ENCODE measurements at places on chromosomes 1 and 21.

- DNase-seq, result no peak
Measured at GRCh38 chr1:46940307-46940706, 969 bp downstream of the CYP4A11 start.

GRCh38 chr1:104795931-104796330 lies 1046.2 kb downstream of the AMY1C start:
- no peak for DNase-seq

DNA sequence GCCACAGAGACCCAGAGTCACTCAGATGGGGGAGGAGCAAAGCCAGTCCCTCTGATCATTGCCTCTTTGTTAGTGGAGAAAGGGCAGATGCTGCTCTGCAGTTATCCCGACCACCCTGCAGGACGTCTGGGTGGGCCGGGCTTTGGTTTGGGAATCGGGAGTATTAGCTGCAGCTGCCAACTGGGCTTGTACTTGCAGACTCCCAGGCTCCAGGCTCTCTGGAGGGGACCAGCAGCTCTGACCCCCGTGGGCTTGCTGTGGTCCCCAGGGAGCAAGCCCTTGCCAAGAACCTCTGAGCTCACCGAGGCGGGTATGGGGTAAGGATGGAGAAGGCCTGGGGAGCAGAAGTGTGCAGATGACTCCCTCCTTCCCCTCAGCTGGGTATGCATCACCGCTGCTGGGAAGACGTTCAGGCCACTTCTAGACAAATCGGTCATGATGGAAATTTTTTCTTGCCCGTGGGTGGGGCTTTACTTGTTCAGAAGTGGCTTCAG lies 21.6 kb downstream of the MAPKAPK2 start:
- no peak for DNase-seq

- DNase-seq, result no peak
Measured at GRCh38 chr1:55524006-55524405, 308.8 kb upstream of the USP24 start.

GRCh38 chr1:228066891-228067654 lies 15.4 kb upstream of the ARF1 start:
- no peak for DNase-seq

GRCh38 chr1:225572422-225572821 lies 80.5 kb downstream of the ENAH start:
- no peak for DNase-seq

DNA sequence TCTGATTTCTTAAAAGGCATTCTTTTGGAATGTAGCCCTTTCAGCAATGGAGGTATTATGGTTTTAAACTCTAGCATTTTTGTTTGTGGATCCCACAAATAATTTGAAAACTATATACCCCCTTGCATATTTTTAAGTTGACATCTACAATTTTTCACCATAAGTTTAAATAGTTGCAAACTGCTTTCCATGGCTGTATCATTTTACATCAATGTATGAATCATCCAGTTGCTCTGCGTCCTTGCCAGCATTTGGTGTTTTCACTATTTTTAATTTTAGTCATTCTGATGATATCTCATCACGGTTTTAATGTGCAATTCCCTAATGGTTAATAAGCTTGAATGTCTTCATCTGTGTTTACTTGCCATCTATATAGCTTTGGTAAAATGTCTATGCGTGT lies 20.7 kb downstream of the DIPK1A start:
- no peak for DNase-seq

GRCh38 chr1:226981386-226981817 lies 41.3 kb downstream of the COQ8A start:
- no peak for DNase-seq

- DNase-seq, result peak; percentile 22
Measured at GRCh38 chr1:116311756-116312680, 61.0 kb upstream of the ATP1A1 start.

DNA sequence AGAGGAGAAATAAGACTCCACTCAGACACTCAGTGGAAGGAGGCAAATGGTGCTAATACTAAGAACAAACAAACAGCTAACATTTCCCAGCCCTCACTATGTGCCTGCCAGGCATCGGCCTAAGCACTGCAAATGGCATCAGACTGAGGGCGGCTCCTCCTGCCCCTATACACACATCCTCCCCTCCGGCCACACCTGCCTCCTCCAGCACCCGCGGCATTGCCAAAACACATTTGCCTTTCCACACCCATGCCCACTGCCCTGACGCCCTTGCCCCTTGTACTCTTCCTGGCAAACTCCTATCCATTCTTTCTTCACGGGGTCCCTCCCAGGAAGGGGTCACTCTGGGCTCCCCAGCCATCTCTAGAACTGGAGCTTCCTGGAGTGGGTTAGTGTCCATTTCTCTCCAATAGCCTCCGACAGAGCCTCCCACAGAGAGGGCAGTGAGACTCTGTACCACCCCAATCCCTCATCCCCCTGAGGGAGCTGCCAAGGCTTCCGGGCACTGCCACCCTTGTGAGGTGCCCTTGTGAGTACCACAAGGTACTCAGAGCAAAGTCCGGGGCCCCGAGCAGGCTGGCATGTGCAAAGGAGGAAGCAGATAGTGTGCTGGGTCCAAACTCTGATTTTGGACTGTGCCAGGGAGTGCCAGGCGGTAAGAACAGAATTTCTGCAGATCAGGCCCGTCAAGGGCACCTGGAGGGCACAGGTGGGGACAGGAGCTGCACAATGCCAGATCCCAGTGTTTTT lies 959 bp downstream of the AKR7A3 start:
- DNase-seq, result peak; percentile 40

DNA sequence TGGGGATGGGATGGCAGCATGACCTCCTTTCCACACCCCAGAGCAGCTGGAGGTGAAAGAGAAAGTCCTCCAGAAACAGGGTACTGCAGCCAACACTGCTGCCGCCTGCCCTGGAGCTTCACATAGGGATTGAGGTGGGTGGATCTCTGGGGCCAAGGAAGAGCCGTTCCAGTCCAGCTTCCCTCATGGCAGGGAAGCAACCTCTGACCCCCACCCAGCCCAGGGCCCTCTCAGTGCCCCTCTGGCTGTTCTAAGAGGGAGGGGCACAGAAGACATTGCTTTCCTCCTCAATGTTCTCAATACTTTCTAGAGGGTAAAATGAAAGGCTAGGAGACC lies 5.7 kb downstream of the KIF21B start:
- DNase-seq, result no peak

GRCh38 chr1:226624526-226624925 lies 76.0 kb downstream of the STUM start:
- DNase-seq, result no peak

GRCh38 chr1:89465201-89465600 lies 59.4 kb upstream of the LRRC8B start:
- DNase-seq, result no peak

- DNase-seq, result no peak
Measured at GRCh38 chr1:100265562-100265930, 470 bp upstream of the RTCA start.

DNA sequence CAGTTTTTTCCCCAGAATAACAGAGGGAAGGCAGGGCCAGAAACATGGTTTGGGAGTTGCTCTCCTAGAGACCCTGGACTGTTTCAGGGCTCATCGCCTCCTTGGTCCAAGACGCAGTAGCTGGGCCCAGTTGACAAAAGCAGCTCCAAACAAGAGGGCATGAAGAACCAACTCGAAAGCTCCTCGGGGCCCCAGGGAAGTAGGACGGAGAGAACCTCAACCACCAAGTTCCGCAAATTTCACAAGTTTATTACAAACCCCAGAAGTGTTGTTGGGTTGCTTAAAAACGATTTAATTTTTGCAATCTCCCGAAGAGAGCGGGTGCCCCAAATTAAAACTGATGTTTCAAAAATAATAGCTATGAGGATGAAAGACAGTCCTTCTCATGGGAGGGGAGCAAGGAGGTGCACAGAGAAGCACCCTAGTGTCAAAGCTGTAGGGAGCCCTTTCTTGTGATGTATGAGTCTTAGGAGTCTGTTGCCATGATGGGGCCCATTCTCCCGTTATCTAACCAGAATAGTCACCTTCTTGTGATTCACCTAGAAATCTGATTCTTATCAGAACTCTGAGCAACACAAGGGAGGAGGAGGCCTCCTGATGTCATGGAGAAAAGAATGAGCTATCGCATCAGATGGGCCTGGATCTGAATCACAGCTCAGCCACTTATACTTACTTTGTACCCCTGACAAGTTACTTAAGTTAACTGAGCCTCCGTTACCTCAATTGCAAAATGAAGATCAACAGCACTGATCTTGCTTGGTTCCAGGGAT lies 165.7 kb upstream of the IRF2BP2 start:
- no peak for DNase-seq

GRCh38 chr1:17834561-17835100 lies 79.5 kb downstream of the ACTL8 start:
- DNase-seq, result no peak

DNA sequence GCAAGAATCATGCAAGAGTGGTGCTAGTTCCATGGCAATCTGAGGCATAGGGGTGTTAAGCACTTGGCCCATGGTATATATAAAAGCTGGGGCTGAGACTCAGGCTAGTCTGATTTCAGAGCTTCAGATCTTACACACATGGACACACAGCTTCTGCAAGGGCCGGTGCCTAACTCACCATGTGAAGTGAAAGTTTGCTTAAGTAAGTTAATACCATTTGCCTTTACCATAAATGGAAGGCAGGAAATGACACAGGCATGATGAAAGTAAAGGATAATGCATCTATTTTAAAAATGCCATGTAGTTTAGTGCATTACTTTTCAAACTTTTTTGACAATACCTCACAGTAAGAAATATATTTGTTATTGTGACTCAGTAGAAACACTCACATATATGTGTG lies 122.6 kb downstream of the KCNJ6 start:
- DNase-seq, result no peak

- no peak for DNase-seq
Measured at GRCh38 chr1:195054217-195054687, 1554.0 kb downstream of the KCNT2 start.

DNA sequence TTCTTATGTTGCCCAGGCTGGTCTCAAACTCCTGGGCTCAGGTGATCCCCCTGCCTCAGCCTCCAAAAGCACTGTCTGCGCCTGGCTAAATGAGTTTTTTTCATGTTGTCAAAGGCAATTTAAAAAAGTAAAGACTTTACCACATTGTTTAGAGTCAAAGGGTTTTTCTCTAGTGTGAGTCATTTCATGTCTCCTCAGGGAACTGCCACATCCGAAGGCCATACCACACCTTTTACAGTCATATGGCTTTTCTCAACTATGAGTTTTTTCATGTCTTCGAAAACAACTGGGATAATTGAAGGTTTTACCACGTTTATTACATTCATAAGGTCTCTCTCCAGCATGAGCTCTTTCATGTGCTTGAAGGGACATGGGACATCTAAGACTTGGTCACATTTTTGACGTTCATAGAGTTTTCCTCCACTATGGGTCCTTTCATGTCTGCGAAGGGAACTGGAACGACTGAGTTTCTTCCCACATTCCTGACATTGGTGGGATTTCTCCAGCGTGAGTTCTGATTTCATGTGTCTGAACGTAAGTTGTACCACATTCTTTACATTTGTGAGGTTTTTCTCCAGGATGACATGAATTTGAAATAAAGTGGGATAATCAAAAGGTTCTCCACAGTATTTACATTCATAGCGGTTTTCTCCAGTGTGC lies 65.6 kb downstream of the UCHL5 start:
- no peak for DNase-seq

DNA sequence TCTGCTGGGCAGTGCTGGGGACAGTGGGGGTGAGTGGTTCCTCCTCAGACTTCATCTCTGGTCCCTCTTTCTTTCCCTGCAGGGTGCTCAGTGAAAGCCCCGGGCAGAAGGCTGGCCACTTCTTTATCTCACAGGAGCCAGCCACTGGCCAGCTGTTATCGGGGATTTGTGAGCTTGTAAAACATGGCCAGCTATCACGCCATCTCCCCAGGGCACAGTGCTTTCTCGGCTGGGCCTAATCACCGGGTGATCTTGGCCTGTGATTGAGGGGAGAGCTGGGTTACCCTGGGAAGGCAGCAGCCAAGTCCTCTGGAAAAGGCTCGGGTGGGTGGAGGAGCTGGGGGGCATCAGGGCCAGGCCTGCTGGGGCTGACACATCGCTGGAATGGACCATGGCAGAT lies 83.0 kb downstream of the IGSF21 start:
- DNase-seq, result no peak

DNA sequence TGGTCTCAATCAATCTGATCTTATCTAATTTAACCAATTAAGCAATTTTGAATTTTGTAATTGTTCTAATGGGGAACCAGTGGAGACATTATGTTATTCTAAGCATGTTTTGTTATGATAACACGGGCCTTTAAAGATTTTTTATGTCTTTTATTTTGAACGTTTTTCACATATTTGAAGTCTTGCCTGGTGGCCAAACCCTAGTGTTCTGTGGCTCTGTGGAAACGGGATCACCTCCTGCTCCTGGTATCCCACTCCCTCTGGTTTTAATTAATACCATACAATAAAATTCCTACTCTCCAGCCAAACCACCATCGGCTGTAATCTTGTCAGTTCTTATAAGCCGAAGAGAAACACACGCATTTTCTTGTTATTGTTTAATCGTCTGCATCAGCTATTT lies 22.9 kb upstream of the LMO4 start:
- DNase-seq, result no peak

DNA sequence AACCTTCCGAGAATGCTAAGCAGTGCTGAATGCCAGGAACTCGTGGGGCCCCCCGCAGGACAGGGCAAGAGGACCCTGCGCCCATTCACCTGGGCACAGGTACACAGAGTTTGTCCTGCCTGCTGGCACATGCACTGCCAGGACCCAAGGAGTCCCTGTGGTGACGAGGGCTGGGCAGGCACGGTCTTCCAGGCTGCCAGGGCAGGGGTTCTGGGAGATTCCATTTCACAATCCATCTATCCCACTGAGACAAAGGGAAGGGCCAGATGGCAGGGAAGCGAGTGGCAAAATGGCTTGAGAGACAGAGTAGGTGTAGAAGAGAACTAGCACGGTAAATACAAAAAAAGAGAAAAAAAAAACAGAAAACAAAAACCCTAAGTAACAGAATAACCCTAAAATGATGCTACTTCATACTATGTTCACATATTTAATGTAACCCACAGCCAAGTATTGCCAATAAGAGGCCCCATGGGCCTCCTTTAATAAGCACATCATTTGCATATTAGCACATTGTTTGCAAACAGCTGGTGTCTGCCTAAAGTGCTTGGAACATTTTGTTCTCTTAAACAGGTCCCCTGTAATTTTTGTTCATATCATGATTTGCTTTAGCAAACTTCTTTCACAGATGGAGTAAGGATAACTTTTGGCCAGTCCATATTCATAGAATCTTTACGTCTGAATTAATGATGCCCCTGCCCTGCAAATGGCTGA lies 83.8 kb downstream of the STUM start:
- DNase-seq, result no peak

DNA sequence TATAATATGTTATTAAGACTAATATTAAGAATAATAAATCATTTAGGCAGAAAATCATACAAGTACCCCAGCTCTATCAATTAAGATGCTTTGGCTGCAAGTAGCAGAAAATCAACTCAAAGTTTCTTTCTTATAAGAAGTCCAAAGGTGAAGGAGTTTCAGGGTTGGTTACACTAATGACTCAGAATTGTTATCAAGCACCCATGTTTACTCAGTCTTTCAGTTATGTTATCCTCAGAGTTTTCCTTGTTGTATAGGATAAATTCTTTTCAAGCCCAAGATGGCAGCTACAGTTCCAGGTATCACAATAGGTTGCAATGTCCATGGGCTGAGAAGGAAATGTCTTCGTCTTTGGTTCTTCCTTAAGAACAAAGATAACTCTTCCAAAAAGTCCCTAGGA lies 163.6 kb downstream of the TNFSF18 start:
- no peak for DNase-seq

GRCh38 chr1:30484668-30485067 lies 238.7 kb downstream of the MATN1 start:
- DNase-seq, result no peak
